ENCODE measurements at places on chromosomes 1 and 21. TPM values are rescaled to one million over a fixed set of nuclear protein-coding genes. Genes with fewer than 3 reads are reported as not detected.

Gene S100A13
- total RNA-seq: 12.8 TPM

GRCh38 chr21:29396951-29397455, 98.3 kb downstream of the BACH1 start:
- H3K27ac ChIP-seq: no peak overlapping the region
- H3K27me3 ChIP-seq: no peaks in the 10 kb centered on the region
- H3K4me3 ChIP-seq: no peak overlapping the region
- DNase-seq: no peak

GRCh38 chr1:225780630-225781029, 3.0 kb downstream of the SRP9 start:
- H3K4me3 ChIP-seq: no peak overlapping the region
- H3K36me3 ChIP-seq: peaks cover 14% of the 10 kb centered on the region

- H3K27ac ChIP-seq: no peak overlapping the region
- no peaks in the 10 kb centered on the region for H3K36me3 ChIP-seq
- peaks cover 28% of the 10 kb centered on the region for H3K4me1 ChIP-seq
- DNase-seq: no peak
- peak overlapping the region; percentile 80 for H3K4me3 ChIP-seq
These were observed 519 bp upstream of the IQCC start for GRCh38 chr1:32204943-32205361.

Gene RHBG
- total RNA-seq: 0.11 TPM

Gene CAPN9
- total RNA-seq: not detected

Gene MPL
- total RNA-seq: not detected

Gene OR13G1
- not detected for total RNA-seq

- H3K27me3 ChIP-seq: no peaks in the 10 kb centered on the region
- H3K36me3 ChIP-seq: no peaks in the 10 kb centered on the region
- H3K27ac ChIP-seq: no peak overlapping the region
These were observed 141.8 kb downstream of the RGS7 start for GRCh38 chr1:241215203-241215602.

Gene HTR1D
- total RNA-seq: not detected

DNA sequence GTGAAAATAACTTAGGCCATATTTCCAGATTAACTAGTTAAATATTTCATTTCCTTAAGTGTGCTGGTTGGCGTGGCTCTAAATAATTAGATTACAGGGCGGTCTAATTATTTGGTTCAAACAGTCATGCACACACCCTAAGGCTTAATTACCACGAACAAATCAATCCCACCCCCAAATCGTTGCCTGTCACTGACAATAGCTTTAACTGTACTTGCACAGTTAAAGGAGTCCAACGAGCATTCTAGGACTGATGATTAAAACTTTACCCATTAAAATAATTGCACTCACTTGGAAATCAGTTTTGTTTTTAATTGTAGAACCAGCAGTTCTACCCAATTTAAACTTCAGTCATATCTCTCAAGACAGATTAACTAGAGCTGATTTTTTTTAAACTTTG, 1.5 kb upstream of the POU2F1 start:
- no peak for DNase-seq
- H3K36me3 ChIP-seq: no peaks in the 10 kb centered on the region
- peak overlapping the region; percentile 98 for H3K27ac ChIP-seq

DNA sequence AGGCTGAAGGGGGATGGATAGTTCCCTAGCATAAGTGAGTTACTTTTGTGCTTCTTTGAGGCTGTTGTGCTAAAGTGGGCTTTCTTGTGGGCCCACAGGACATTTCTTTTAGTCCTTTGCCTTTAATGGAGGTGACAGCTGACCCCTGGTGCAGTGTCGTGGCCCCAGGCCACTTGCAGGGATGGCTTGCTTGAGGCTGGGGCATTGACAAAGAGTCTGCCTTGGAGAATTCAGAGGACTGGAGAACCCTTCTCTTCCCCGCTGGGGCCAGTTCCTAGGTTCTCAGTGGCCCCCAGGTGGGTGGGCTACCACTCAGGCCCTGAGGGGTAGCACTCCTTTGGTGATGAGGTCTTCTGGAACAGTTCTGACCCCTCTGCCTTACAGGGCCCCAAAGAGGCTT, 12.8 kb downstream of the ABCG1 start:
- DNase-seq: no peak
- peaks cover 64% of the 10 kb centered on the region for H3K4me1 ChIP-seq
- no peaks in the 10 kb centered on the region for H3K36me3 ChIP-seq
- H3K27ac ChIP-seq: no peak overlapping the region
- no peaks in the 10 kb centered on the region for H3K27me3 ChIP-seq
- no peak overlapping the region for H3K4me3 ChIP-seq

DNA sequence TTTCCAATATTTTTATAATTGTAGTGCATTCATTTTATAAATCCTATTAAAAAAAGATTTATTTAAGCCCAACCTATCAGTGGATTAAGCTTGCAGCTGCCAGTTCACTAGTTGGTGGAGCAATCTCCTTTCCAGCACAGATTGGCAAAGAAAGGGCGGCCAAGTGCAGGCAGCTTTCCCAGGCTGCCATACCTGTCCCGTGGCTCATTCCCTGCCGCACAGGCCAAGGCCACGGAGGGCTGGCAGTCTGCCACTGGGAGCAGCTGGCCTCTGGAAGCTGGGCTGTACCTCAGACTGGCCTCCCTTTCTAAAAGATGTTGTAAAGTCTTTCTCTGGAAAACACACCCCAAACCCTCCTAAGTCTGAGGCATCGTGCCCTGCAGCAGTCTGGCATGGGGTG, 74.2 kb downstream of the SIM2 start:
- H3K27me3 ChIP-seq: no peaks in the 10 kb centered on the region
- no peaks in the 10 kb centered on the region for H3K36me3 ChIP-seq
- no peak overlapping the region for H3K27ac ChIP-seq
- H3K4me3 ChIP-seq: no peak overlapping the region
- no peak for DNase-seq

Gene ADORA3
- total RNA-seq: not detected

GRCh38 chr1:6962478-6962995, 177.3 kb downstream of the CAMTA1 start:
- H3K27ac ChIP-seq: no peak overlapping the region
- no peak overlapping the region for H3K4me3 ChIP-seq
- no peaks in the 10 kb centered on the region for H3K27me3 ChIP-seq
- H3K36me3 ChIP-seq: no peaks in the 10 kb centered on the region

Gene PALMD
- not detected for total RNA-seq

DNA sequence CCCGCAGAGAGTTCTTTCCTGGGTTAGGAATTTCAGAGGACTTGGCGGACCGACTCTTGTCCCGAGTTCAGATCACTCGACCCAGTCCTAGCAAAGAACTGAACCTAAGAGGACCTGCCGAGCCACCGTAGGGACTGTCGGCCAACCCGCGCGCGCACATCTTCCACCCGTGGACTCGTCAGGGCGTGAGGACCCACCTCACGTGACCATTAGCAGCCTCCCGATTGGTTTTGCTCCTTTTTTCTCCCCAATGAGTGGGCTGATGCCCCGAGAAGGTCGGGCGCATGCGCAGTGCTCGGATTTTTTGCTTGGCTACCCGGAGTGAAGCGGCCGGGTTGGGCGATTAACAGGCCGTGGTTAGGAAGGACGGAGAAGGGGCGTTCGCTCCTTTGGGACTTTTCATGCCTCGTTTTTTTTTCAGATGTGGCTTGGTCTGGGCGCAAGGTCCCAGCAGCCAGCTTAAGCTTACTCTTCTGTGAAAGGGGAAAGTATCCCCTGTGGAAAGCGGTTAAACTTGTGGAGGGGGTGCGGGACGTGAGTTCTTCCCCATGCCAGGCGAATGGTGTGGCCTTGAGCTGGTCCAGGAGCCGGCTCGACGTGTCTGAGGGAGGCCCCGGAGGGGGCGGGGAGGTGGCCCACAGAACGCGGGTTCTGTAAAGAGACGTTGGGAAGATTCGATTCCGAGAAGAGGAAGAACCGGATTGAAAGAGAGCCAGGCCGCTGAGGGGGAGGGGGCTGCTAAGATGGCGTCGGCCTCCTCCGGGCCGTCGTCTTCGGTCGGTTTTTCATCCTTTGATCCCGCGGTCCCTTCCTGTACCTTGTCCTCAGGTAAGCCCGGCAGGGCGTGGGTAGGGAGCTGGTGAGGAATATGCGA, at the start of gene PIP5K1A:
TSS of gene PIP5K1A (plus strand) at position 299 of the 874 bp plus-strand sequence. CDS start at position 744, 445 bp downstream.
- peaks cover 4% of the 10 kb centered on the region for H3K4me1 ChIP-seq
- peak within 1 kb of the TSS; percentile 82 for H3K27ac ChIP-seq
- H3K36me3 ChIP-seq: peaks cover 5% of the 10 kb centered on the region
- peak; percentile 93 for DNase-seq
- no peaks in the 10 kb centered on the region for H3K27me3 ChIP-seq
- peak within 1 kb of the TSS; percentile 98 for H3K4me3 ChIP-seq

Data from GM12878 (cell line).